Spinal cord (tissue), 10 donors: ENCODE measurements at places on chromosomes 3 and 15.

DNA sequence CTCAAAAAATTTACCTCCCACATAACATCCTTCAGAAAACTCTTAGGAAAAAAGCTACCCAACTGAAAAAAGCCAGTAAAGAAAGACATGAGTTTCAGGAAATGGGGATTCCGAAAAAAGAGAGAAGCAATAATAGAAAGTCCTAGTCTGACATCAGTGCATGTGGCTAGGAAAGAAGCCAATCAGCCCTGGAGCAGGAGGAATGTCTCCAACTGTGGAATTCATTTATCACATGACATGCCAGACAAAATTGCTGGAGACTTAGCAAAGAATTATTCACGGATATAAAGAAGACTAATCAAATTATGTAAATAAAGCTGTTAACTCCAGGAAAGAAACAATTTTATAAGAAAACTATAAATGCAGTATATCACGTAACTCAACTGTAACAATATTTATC is 258.9 kb upstream of the RARB start:
- DNase-seq: no peak

GRCh38 chr3:32487781-32488473 is 14.7 kb downstream of the CMTM6 start:
- DNase-seq: no peak

- DNase-seq: no peak
These were observed 226.7 kb downstream of the THSD4 start for GRCh38 chr15:71341811-71342550.

DNA sequence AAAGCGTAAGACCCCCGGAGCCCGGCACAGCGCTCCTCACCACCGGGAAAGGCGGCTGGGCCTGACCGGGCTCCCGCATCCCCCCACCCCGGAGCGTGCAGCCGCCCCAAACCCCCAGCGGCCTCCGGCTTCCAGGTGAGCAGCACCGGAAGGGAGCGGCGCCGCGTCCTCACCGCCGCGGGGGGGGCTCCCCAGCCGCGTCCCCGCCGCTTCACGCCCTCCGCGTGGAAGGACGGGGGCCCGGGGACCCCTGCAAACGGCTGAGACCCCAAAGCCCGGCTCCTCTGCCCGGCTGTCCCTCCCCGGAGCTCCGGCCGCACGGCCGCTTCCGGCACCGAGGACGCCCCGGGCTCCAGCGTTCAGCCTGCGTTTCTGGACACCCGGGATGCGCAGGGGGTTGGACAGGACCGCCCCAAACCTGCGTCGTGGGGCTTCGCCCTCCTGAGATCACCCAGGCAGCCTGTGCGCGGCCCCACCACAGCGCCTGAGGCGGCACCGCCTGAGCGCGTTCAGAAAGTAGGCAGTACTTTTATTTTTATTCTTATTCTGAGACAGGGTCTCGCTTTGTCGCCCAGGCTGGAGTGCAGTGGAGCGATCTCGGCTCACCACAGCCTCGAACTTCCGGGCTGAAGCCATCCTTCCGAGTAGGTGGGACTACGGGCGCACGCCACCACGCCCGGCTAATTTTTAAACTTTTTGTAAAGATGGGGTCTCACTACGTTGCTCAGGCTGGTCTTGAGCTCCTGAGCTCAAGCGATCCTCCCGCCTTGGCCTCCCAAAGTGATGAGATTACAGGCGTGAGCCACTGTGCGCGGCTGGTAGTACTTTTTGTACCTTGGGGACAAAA is 51.6 kb upstream of the BLM start:
- peak; percentile 74 for DNase-seq

DNA sequence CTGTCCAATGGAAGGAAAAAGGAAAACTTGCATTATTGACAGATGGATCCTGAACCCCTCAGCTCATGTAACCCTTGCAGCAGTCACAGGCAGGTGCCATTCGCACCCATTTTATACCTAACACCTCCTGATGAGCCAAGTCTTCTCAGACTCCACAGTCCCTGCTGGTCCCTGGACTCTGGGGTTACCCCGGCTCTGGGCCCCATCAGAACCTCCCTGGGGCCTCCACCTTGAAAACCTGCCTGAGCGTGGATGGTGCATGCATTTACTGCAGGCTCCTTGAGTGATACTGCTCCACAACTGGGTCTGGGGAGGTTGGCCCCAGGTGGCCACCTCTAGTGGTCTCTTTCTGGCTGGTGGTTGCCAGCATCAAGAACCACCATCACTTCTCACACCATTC is 15.9 kb upstream of the DOCK3 start:
- DNase-seq: no peak

GRCh38 chr15:35740761-35741160 is 194.8 kb upstream of the DPH6 start:
- no peak for DNase-seq

DNA sequence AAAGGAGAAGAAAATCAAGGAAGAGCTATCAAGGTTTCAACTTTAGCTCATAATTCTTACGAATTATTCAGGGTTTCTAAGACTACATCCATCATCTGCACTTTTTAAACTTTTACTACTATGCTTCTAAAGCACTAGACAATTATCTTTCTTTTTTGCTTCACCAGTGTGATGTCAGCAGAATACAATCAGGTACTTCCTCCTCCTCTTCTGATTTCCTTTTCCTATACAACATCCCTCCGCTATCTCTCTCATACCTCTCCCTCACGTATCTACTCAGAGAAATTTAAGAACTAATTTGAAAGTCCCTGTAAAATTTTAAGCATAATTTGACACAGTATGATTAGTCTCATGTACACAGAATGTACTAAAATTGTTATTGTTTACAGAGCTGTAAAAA is 47.3 kb upstream of the USP50 start:
- no peak for DNase-seq

- no peak for DNase-seq
These were observed 183.0 kb downstream of the SUCNR1 start for GRCh38 chr3:152056481-152056880.

GRCh38 chr15:97235611-97235985 is 724.9 kb upstream of the ARRDC4 start:
- DNase-seq: no peak
